ENCODE measurements at places on chromosomes 4 and X. TPM values are rescaled to one million over a fixed set of nuclear protein-coding genes. Genes with fewer than 3 reads are reported as not detected.

WDR17 gene
- total RNA-seq: 4.5 TPM

DNA sequence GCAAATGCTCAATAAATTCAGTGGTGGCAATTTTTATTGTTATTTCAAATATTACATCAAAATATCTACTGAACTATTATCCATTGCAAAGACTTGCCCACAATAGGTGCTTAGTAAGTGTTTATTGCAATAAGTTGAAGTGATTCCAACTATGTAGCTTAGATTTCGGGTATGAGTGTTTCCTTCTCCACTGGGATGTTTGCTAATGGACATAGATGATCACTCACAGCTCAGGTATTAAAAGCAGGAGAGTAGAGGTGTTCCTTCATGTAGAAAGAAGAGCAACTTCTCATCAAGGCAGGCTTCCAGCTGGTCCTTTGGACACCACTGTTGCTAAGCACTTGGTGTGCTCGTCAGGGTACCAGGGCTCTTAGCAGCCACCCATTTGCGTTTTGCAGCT lies 66.3 kb upstream of the MTM1 start:
- no peaks in the 10 kb centered on the region for H3K4me1 ChIP-seq
- H3K36me3 ChIP-seq: no peaks in the 10 kb centered on the region
- no peak overlapping the region for H3K27ac ChIP-seq
- DNase-seq: no peak

GRCh38 chr4:21749924-21750323 lies 198.6 kb downstream of the KCNIP4 start:
- H3K4me1 ChIP-seq: no peaks in the 10 kb centered on the region
- H3K27ac ChIP-seq: no peak overlapping the region
- no peak overlapping the region for H3K4me3 ChIP-seq

DNA sequence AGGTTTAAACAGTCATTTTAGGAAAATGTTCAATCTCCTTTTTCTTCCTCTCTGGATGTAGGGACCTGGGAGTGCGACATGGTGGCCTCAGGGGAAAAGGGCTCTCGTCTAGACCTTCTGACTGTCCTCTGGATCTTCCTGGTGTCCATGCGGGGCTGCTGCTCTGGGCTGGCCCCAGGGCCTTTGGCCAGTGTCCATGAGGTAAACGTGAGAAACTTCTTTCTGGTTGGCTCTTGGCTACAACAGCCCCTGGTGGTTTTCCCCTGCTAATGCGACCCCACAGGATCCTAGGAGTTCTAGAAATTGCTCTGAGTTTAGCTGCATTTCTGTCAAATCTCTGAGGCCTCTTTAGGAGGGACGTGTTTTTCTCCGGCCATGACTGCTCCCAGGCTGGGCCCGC lies 85.7 kb downstream of the MFAP3L start:
- H3K27me3 ChIP-seq: no peaks in the 10 kb centered on the region
- H3K27ac ChIP-seq: peak overlapping the region; percentile 7
- no peak for DNase-seq
- H3K4me1 ChIP-seq: no peaks in the 10 kb centered on the region

DNA sequence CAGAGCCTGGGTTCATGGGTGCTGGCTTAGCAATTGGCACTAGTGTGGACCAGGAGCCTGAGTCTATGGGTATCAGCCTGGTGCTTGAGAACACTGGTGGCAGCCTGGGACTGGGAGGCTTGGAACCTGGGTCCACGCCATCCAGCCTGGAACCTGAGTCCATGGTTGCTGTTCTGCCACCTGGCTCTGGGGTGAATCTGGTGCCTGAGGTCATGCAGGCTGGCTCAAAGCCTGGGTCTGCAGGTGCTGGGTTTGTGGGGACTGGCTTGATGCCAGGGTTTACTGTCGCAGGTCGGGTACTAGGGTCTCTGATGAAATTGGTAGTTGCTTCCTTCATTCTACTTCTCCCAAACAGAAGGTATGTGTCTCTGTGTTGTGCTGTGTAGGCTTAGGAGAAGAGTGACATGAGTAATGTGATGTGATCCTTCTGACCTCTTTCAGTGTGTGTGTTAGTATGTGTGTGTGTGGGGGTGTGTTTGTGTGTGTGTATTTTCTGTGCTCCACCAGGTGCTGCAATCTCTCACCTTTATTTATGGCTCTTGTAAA lies 517.0 kb upstream of the EPHA5 start:
- no peak for DNase-seq
- H3K27me3 ChIP-seq: no peaks in the 10 kb centered on the region
- H3K27ac ChIP-seq: no peak overlapping the region
- no peaks in the 10 kb centered on the region for H3K36me3 ChIP-seq
- H3K4me1 ChIP-seq: no peaks in the 10 kb centered on the region

GRCh38 chrX:100946299-100946927 lies 17.7 kb upstream of the XKRX start:
- no peaks in the 10 kb centered on the region for H3K36me3 ChIP-seq
- peaks cover 21% of the 10 kb centered on the region for H3K27me3 ChIP-seq
- DNase-seq: no peak
- H3K27ac ChIP-seq: no peak overlapping the region
- no peak overlapping the region for H3K4me3 ChIP-seq
- H3K4me1 ChIP-seq: no peaks in the 10 kb centered on the region

DNA sequence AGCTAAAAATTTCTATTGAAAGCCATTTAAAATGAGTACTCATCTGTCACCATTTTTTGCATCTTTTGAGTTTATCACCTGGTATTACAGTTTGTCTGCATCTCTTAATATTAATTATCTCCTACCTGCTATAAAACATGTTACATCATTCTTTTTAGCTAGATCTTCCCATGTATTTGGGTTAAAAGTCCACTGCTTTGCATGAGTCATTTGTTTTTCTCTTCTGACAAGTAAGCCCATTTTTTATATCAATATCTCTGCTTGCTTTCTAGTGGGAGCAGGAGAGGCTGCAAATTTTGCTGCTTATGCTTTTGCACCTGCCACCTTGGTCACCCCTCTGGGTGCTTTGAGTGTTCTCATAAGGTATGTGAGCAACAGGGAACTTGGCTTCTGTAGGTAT lies 16.1 kb downstream of the NIPAL1 start:
- DNase-seq: no peak
- no peak overlapping the region for H3K27ac ChIP-seq
- H3K4me1 ChIP-seq: no peaks in the 10 kb centered on the region
- no peaks in the 10 kb centered on the region for H3K27me3 ChIP-seq
- no peaks in the 10 kb centered on the region for H3K36me3 ChIP-seq

- no peaks in the 10 kb centered on the region for H3K36me3 ChIP-seq
- H3K4me1 ChIP-seq: no peaks in the 10 kb centered on the region
Measured at GRCh38 chrX:1242891-1243402, 25.7 kb upstream of the CSF2RA start.

DNA sequence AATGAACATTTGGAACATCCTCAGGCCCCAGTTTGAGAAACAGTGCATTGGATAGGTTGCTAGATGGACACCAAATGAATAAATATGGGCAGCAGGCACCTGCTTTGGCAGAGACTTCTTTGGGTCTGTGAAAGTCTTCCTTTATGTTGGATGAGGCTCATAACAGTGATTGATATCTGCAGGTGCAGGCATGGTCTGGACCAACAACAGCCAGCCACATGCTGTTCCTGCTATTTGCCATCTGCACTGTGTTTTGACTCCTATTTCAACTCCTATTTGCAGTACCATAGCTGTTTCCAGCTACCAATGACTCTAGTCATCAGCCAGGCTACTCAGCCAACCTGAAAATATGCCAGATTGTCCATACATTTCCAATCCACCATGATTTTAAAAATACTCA lies 60.9 kb downstream of the ANAPC4 start:
- no peak for DNase-seq
- no peak overlapping the region for H3K27ac ChIP-seq
- H3K4me3 ChIP-seq: no peak overlapping the region
- H3K4me1 ChIP-seq: no peaks in the 10 kb centered on the region
- H3K36me3 ChIP-seq: no peaks in the 10 kb centered on the region

All from breast epithelium (tissue), 4 donors.